GM23248 (cell line): ENCODE measurements at places on chromosomes 2 and 18. TPM values are rescaled to one million over a fixed set of nuclear protein-coding genes. Genes with fewer than 3 reads are reported as not detected.

DNA sequence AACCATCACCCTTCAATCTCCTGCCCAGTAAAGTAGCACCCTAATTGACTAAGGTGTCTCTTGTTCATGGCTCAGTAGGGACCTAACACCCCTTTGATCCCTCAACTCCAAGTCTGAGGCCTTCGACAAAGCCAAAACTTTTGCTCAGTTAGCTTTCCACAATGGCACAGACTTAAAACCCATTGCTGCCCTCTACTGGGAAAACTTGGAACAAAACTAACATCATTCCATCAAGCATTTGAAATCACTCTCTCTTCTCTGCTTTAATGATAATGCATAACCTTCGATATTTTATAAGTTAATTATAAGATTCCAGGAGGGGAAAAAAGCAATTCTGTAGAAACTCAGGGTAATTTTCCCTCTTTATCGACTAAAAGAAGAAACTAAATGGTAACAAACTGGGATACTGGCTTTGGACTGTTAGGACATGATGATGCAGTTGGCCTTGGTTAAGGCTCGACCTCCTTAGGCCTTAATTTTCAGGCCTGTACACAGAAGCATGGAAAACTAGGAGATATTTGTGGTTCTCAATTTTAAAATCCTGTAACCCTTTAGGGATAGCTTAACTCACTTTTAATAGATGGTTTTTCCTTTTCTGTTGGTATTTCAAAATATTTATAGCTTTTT, 127.8 kb downstream of the STK39 start:
- no peaks in the 10 kb centered on the region for H3K4me1 ChIP-seq
- H3K36me3 ChIP-seq: peaks cover 8% of the 10 kb centered on the region; the same call in 1 of the 2 replicates
- H3K27ac ChIP-seq: no peak overlapping the region
- H3K4me3 ChIP-seq: no peak overlapping the region

DNA sequence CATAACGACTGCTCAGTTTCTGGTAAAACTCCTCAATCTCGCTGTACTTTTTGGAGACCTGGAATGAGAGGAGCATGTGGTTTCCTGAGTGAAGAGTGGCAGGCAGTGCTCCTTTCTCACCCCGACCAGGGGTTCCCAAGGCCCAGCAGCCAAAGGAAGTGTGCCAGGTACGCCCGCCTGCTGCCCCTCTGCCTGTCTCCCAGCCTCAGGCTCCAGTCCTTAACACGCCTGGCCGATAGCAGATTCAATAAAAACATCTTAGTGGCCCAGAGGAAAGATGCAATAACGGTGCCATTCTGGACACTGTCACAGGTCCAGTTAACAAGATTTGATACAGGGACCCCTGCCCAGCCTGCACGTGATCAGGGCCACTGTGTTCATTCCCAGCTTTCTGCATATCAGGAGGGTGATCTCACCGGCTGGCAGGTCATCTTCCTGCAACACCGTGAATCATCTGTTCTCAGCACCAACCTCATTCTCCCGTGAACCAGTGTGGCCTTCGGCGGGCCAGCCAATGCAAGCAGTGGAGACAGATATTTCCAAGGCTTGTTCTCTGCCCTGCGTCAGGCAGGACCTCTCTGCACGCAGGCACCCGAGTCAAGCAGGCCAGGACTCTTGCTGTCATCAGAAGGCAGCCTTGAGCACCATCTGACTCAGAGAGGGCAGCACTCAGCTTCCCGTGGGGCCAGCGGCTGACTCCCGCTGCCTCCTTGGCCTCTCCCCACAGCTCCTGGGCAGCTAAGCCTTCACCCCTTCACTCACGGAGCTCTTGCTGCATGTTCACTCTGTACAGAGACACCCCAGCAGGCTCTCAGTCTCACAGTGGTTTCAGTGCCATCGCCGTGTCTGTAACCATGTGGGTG, 9.5 kb downstream of the HS1BP3 start:
- no peak overlapping the region for H3K4me3 ChIP-seq
- peak; percentile 76 for DNase-seq
- no peak overlapping the region for H3K27ac ChIP-seq
- no peaks in the 10 kb centered on the region for H3K27me3 ChIP-seq
- no peaks in the 10 kb centered on the region for H3K36me3 ChIP-seq
- H3K4me1 ChIP-seq: no peaks in the 10 kb centered on the region; the same call in 1 of the 2 replicates

CFC1 gene
- total RNA-seq: not detected in 2 replicates

DNA sequence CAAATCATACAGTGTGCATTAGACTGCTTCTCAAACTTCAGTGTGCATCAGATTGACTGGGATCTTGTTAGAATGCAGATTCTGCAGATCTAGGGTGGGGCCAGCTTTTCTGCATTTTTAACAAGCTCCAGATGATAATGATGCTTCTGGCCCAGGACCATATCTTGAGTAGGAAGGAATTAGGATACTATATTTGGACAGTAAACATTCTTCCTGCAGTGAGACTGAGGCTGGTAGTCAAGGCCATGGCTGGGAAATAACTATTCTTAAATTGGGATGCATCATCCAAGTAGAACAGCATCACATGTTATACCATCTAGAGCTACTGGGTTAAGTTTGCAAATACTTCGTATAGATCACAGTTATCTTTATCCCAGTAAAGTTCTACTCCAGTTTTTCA, 28.4 kb upstream of the ARMC9 start:
- no peaks in the 10 kb centered on the region for H3K27me3 ChIP-seq
- peaks cover 25% of the 10 kb centered on the region for H3K4me1 ChIP-seq
- peak overlapping the region; percentile 69 for H3K27ac ChIP-seq
- DNase-seq: peak; percentile 78

DNA sequence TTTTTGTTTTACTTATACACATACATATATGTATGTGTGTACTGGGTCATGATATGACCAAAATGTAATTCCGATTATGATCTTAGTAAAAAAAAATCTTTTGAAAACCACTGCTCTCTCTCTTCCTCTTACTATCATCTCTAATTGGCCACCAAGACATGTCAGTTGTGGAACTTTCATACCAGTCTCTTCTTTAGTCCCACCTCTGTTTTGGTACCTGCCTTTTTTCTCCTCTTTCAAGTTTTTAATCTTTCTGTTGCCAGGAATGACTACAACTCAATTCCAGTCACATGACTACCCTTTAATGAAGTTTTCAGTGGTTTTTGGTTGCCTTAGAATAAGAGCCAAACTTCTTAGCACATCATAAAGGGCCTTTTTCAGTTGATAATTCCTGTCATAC, 17.1 kb downstream of the RBM44 start:
- H3K36me3 ChIP-seq: no peaks in the 10 kb centered on the region
- no peak overlapping the region for H3K4me3 ChIP-seq
- H3K4me1 ChIP-seq: peaks cover 18% of the 10 kb centered on the region
- DNase-seq: no peak
- H3K27me3 ChIP-seq: peaks cover 17% of the 10 kb centered on the region; the same call in 1 of the 2 replicates
- no peak overlapping the region for H3K27ac ChIP-seq

GRCh38 chr2:146847846-146848245, 997.0 kb upstream of the ACVR2A start:
- no peak overlapping the region for H3K27ac ChIP-seq
- H3K4me1 ChIP-seq: 0 out of 2 replicates have a peak, but pooled peaks cover under 1% of the 10 kb centered on the region
- H3K36me3 ChIP-seq: no peaks in the 10 kb centered on the region
- no peak for DNase-seq
